ENCODE measurements at places on chromosomes 3 and 15. TPM values are rescaled to one million over a fixed set of nuclear protein-coding genes. Genes with fewer than 3 reads are reported as not detected.

ACP3 gene
- total RNA-seq, result not detected

CHRNA3 gene
- not detected for total RNA-seq

EPHB3 gene
- not detected for total RNA-seq

SLC28A1 gene
- total RNA-seq, result not detected

DHX30 gene
- 123 TPM for total RNA-seq

GOLGA6A gene
- total RNA-seq, result not detected

CHRM5 gene
- not detected for total RNA-seq

SLC24A5 gene
- total RNA-seq, result not detected

CYP8B1 gene
- total RNA-seq, result not detected

SPATA12 gene
- total RNA-seq, result not detected

ATP10A gene
- 40.1 TPM for total RNA-seq

RNU5B-1 gene
- total RNA-seq, result not detected

CERS3 gene
- total RNA-seq, result 0.09 TPM

RAB43 gene
- 30.7 TPM for total RNA-seq

CRABP1 gene
- total RNA-seq, result not detected

NR1I2 gene
- 0.11 TPM for total RNA-seq

GRCh38 chr3:100396967-100397366, 3.9 kb downstream of the TOMM70 start:
- H3K27me3 ChIP-seq, result no peaks in the 10 kb centered on the region
- H3K27ac ChIP-seq, result no peak overlapping the region
- no peak overlapping the region for H3K4me3 ChIP-seq

- DNase-seq, result no peak
- peaks cover 16% of the 10 kb centered on the region for H3K36me3 ChIP-seq
- peaks cover 17% of the 10 kb centered on the region for H3K27me3 ChIP-seq
Measured at GRCh38 chr3:48428088-48428571, 1.8 kb downstream of the PLXNB1 start.

DNA sequence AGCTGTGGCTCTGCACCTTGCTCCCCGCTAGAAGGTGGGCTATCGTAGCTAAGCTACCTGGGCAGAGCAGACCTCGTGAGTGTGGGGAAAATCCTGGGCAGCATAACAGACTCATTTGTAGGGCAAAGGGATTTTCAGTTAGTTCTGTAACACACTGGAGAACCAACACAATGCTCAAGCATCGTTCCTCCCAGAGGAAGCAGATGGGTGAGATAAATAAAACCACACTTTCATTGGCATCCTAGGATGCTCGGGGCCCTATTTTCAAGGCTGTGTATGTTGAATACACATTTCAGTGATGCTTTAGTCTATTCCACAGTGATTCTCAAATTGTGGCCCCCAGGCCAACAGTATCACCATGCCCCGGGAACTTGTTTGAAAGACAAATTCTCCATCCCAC, 20.0 kb downstream of the LIPC start:
- H3K27me3 ChIP-seq, result no peaks in the 10 kb centered on the region
- no peak overlapping the region for H3K4me3 ChIP-seq
- no peaks in the 10 kb centered on the region for H3K36me3 ChIP-seq
- peaks cover 66% of the 10 kb centered on the region for H3K4me1 ChIP-seq
- DNase-seq, result no peak
- H3K27ac ChIP-seq, result no peak overlapping the region

GRCh38 chr15:84824260-84825007, 7.3 kb downstream of the ALPK3 start:
- no peak for DNase-seq
- no peak overlapping the region for H3K27ac ChIP-seq
- no peak overlapping the region for H3K4me3 ChIP-seq
- H3K4me1 ChIP-seq, result no peaks in the 10 kb centered on the region
- peaks cover 5% of the 10 kb centered on the region for H3K27me3 ChIP-seq

GRCh38 chr3:73707772-73708171, 83.0 kb upstream of the PDZRN3 start:
- no peak overlapping the region for H3K4me3 ChIP-seq
- no peak overlapping the region for H3K27ac ChIP-seq
- no peak for DNase-seq
- no peaks in the 10 kb centered on the region for H3K36me3 ChIP-seq
- H3K4me1 ChIP-seq, result no peaks in the 10 kb centered on the region

GRCh38 chr3:52428151-52429005, 16.5 kb downstream of the SEMA3G start:
- no peak for DNase-seq
- H3K4me3 ChIP-seq, result no peak overlapping the region
- H3K27ac ChIP-seq, result no peak overlapping the region
- H3K36me3 ChIP-seq, result no peaks in the 10 kb centered on the region
- H3K27me3 ChIP-seq, result peaks cover 11% of the 10 kb centered on the region
- H3K4me1 ChIP-seq, result peaks cover 7% of the 10 kb centered on the region

DNA sequence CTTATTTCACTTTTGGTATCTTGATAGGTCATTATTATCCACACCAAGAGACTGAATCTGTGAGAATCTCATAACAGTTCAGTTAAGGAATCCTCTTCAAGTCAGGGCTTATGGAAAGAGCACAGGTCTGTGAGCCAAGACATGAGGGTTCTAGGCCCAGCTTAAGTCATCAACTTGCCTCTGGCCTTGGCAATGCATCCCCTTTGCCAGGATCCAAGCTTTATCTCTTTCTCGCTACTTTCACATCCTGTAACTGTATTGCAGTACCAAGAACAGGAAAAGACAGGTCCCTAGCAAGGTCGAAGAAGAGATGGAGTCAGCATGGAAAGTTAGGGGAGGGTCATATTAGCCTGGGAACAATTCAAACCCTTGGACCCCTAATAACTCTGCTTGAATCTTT, 13.5 kb upstream of the APOD start:
- H3K27ac ChIP-seq, result no peak overlapping the region
- H3K36me3 ChIP-seq, result no peaks in the 10 kb centered on the region
- no peak overlapping the region for H3K4me3 ChIP-seq
- no peak for DNase-seq
- H3K4me1 ChIP-seq, result peaks cover 2% of the 10 kb centered on the region

DNA sequence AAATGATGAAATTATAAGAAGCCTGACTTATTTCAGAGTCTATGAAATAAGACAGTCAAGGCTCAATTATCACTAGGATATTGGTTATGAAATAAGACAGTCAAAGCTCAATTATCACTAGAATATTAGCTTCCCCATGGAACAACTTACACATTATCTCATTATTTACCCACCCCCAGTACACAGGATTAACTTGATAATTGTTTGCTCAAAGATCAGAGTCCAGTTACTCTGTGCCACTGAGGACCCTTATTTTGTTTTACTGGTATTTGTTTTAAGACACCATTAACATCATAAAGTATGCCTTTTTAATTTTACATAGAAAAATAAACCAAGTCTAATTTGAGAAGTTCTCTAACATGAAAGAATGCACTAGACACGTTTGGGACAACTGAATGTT, 225.4 kb downstream of the SI start:
- H3K27ac ChIP-seq, result no peak overlapping the region
- no peaks in the 10 kb centered on the region for H3K36me3 ChIP-seq
- no peak overlapping the region for H3K4me3 ChIP-seq
- no peaks in the 10 kb centered on the region for H3K4me1 ChIP-seq
- no peak for DNase-seq

DNA sequence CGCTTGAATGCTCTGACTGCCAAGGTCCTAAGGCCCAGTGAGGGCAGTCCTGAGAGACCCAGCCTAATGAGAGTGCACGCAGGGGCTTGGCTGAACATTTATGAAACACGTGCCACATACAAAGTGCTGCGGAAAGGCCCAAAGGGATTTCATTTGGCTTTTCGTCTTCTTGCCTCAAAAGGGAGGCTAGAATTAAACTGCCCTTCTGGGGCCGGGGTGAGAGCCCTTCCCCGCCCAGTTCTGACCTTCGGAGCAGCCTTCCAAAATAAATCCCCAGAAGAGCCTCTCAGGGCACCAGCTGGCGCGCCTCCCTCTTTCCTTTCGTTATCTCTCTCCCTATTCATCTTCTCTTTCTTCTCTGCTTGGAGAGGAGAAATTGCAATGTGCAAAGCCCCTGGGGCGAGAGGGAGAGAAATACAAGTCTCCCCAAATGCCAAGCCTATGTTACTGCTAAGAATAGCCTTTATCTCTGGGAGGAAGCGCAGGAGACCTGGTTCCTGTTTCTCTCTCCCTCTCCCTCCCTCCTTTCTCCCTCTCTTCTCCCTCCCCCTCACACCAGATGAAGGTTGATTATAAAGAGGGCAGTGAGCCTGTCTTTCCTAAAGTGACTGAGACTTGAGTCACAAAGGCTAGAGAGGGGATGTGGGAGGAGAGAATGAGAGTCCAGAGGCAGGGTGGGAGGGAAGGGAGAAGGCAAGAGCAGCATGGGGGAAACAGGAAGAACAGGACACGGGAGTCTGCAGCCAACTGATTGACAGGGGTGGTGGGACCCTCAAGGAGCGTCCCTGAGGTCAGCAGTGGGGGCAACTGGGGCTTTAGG, 36.7 kb upstream of the NDUFB4 start:
- peaks cover 10% of the 10 kb centered on the region for H3K4me1 ChIP-seq
- DNase-seq, result no peak
- H3K27ac ChIP-seq, result no peak overlapping the region
- peak overlapping the region; percentile 63 for H3K4me3 ChIP-seq

DNA sequence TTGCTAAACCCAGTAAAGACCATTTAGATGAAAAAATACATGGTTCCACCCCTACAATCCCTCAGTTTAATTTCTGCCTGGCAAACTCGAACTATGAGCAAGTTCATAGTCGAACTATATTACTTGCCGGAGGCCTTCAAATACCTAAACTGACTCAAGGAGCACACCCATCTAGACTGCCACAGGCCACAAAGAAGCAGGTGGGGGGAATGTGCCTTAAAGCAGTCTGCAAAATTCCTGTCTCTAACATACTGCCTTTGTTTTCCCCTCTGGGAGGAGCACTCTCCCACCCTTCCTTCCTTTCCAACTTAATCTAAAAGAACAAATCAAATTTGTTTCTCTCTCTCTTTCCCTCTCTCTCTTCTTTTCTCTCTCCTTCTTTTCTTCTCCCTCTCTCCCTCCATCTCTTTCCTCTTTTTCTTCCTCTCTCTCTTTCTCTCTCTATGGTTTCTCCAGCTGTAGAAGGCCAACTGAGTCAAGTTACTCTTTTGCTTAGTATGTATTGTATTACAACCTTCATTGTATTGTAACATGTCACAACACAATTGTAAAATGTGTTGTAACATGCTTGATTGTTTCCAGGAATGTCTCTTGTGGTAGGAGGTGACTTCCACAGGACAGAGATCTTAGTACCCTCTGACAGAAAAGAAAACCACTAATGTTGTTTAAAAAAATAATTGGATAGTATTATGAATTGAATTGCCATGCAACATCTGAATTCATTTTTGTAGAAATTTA, 496.3 kb downstream of the ROBO2 start:
- H3K27ac ChIP-seq, result no peak overlapping the region
- H3K27me3 ChIP-seq, result no peaks in the 10 kb centered on the region
- no peak overlapping the region for H3K4me3 ChIP-seq
- DNase-seq, result no peak

- no peaks in the 10 kb centered on the region for H3K27me3 ChIP-seq
- no peak overlapping the region for H3K4me3 ChIP-seq
- H3K27ac ChIP-seq, result no peak overlapping the region
- DNase-seq, result no peak
- no peaks in the 10 kb centered on the region for H3K4me1 ChIP-seq
Measured at GRCh38 chr3:23644099-23644498, 161.7 kb upstream of the UBE2E1 start.

DNA sequence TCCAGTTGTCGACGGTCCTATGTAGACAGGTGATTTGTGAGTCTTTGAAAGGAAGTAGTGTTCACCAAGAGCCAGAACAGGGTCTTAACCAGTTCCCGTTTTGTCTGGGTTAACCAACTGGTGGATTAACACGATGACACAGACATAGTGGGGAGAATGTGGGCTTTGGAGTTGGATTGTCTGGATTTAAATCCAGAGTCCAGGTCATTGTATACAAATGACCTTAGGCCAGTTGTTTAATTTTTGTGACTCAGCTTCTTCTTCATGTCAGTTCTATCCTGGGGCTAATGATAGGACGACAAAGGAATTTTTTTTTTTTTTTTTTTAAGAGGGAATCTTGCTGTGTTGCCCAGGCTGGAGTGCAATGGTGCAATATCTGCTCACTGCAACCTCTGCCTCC, 126.7 kb downstream of the LPP start:
- H3K4me1 ChIP-seq, result peaks cover 54% of the 10 kb centered on the region
- H3K27me3 ChIP-seq, result no peaks in the 10 kb centered on the region
- peaks cover 12% of the 10 kb centered on the region for H3K36me3 ChIP-seq
- DNase-seq, result no peak
- H3K4me3 ChIP-seq, result no peak overlapping the region

GRCh38 chr3:167502401-167502800, 28.6 kb upstream of the SERPINI2 start:
- H3K36me3 ChIP-seq, result no peaks in the 10 kb centered on the region
- H3K4me1 ChIP-seq, result no peaks in the 10 kb centered on the region
- DNase-seq, result no peak
- H3K27ac ChIP-seq, result no peak overlapping the region
- H3K27me3 ChIP-seq, result no peaks in the 10 kb centered on the region

DNA sequence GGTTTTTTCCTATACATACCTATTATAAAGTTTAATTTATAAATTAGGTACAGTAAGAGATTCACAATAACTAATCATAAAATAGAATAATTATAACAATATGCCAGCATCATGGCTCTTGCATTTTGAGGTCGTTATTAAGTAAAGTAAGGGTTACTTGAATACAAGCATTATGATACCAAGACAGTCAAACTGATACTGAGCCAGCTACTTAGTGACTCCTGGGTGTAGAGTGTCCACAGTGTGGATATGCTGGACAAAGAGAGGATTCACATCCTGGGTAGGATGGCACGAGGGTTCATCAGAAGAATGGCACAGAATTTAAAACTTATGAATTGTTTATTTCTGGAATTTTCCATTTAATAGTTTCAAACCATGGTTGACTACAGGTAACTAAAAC, 157.2 kb upstream of the IL12A start:
- no peak for DNase-seq
- H3K4me1 ChIP-seq, result no peaks in the 10 kb centered on the region
- peaks cover 12% of the 10 kb centered on the region for H3K27me3 ChIP-seq

DNA sequence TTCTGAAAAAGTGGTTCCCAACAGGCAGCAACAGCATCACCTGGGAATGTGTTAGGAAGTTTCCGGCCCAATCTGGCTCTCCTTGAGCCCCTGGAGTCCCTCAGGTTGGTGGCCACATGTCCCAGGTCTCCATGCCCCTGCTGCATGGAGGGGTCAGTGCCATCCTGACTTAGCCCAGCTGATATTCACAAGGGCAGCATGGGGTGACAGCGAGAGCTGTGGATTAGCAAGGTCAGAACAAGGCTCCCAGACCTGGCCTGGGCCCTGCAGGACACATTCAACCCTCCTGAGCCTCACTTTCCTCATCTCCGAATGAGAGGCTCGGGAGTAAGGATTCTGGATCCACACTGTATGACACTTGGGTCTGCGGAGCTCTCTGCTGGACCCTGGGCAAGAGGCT, 243.8 kb upstream of the TLE3 start:
- no peaks in the 10 kb centered on the region for H3K4me1 ChIP-seq
- no peaks in the 10 kb centered on the region for H3K36me3 ChIP-seq
- DNase-seq, result no peak
- peaks cover under 1% of the 10 kb centered on the region for H3K27me3 ChIP-seq

GRCh38 chr3:165855581-165855980, 18.4 kb upstream of the BCHE start:
- H3K27ac ChIP-seq, result no peak overlapping the region
- H3K4me1 ChIP-seq, result no peaks in the 10 kb centered on the region
- H3K4me3 ChIP-seq, result no peak overlapping the region
- no peak for DNase-seq
- no peaks in the 10 kb centered on the region for H3K36me3 ChIP-seq
- H3K27me3 ChIP-seq, result no peaks in the 10 kb centered on the region

GRCh38 chr3:29649815-29650547, 369.1 kb downstream of the RBMS3 start:
- no peaks in the 10 kb centered on the region for H3K27me3 ChIP-seq
- peaks cover 4% of the 10 kb centered on the region for H3K4me1 ChIP-seq

GRCh38 chr15:52021128-52021671, 2.2 kb downstream of the MAPK6 start:
- H3K27me3 ChIP-seq, result no peaks in the 10 kb centered on the region
- peak; percentile 50 for DNase-seq
- H3K36me3 ChIP-seq, result peaks cover 14% of the 10 kb centered on the region
